Activated CD8-positive, alpha-beta memory T cell treated with anti-CD3 and anti-CD28 coated beads for 4 hours (primary cell): ENCODE measurements at places on chromosomes 1 and 21.
A peak's percentile ranks its signal among the peaks of the same experiment; 100 is the strongest.

DNA sequence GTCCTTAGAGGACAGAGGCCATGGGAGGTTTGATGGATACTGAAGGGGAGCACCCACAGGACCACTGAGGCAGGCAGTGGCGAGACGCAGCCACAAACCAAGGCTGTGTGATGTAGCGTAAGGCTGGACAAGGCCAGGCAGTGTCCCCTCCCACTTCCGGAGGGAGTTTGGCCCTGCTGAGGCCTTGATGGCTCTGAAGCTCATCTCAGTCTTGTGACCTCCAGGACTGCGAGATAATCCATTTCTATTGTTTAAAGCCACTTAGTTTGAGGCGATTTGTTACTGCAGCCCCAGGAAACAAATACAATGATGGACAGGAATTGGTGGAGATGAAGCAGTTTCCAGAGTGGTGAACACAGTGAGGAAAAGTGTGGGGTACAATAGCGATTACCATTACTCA lies 15.3 kb downstream of the PIGP start:
- no peak for DNase-seq

GRCh38 chr1:43171312-43171875 lies 696 bp downstream of the EBNA1BP2 start:
- DNase-seq: no peak

GRCh38 chr1:243663651-243664050 lies 186.4 kb downstream of the AKT3 start:
- no peak for DNase-seq

GRCh38 chr1:106910798-106911197 lies 145.7 kb upstream of the PRMT6 start:
- DNase-seq: no peak

DNA sequence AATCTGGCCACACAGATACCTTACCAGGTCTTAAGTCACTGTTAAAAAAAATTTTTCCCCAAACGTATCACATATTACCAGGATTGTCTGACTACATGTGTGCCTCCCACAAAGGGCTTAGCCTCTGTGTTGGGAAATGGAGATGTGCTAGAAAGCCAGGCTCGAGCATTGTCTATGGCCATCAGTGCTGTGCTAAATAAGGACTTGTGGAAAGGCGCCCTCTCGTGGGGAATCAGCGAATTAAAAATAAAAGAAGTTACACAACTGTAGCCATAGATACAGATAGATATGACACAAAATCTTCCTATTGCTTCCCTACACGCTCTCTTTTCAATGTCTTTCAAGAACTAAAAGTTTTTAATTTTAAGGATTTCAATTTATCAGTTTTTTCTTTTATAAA lies 47.5 kb upstream of the CRNN start:
- peak; percentile 38 for DNase-seq

DNA sequence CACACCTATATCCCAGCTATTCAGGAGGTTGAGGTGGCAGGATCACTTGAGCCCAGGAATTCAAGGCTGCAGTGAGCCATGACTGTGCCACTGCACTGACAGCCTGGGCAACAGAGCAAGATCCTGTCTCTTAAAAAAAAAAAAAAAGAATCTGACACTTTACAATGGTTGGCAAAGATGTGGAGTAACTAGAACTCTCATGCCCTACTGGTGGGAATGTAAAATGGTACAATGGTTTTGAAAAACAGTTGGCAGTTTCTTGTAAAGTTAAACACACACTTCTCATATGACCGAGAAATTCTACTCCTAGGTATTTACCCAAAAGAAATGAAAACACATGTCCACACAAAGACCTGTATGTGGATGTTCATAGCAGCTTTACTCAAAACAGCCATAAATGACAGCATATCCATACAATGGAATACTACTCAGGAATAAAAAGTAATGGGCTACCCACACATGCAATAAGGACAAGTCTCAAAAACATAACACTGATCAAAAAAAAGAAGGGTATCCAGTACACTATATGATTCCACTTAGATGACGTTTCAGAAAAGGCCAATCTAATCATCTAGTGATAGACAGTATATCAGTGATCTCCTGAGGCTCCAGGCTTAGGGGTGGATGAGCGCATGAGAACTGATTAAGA lies 58.1 kb downstream of the HLCS start:
- DNase-seq: no peak

DNA sequence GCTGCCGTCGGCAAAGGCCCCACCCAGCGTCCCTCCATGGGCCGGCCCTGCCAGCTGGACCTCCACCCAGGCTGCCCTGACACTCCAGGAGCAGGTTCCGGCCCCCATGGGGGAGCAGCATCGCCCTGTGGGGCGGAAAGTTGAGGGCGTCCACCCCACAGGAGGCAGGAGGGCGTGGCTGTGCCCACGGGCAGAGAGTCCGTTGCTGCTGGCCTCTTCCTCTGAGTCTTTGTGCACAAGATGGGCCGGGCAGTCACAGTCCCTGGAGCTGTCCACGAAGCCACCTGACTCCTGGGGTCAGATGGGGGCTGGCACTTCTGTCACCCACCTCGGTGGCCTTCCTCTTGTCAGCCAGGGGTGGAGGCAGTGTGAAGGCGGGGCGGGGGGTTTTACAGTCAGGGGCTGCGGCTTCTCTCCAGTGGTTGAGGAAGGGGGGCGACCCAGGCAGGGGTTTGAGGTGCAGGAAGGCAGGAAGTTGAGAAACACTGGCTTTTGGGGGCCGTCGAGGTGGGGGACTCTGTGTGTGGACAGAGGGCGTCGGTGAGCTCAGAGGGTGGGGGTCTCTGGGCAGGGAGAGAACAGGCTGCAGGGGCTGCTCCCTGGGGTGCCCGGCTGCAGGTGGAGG lies 67.2 kb upstream of the TTC34 start:
- DNase-seq: no peak

GRCh38 chr21:37263827-37264600 lies 3.1 kb downstream of the VPS26C start:
- no peak for DNase-seq

- DNase-seq: no peak
These were observed 19.7 kb upstream of the KCNC4 start for GRCh38 chr1:110190282-110190929.

DNA sequence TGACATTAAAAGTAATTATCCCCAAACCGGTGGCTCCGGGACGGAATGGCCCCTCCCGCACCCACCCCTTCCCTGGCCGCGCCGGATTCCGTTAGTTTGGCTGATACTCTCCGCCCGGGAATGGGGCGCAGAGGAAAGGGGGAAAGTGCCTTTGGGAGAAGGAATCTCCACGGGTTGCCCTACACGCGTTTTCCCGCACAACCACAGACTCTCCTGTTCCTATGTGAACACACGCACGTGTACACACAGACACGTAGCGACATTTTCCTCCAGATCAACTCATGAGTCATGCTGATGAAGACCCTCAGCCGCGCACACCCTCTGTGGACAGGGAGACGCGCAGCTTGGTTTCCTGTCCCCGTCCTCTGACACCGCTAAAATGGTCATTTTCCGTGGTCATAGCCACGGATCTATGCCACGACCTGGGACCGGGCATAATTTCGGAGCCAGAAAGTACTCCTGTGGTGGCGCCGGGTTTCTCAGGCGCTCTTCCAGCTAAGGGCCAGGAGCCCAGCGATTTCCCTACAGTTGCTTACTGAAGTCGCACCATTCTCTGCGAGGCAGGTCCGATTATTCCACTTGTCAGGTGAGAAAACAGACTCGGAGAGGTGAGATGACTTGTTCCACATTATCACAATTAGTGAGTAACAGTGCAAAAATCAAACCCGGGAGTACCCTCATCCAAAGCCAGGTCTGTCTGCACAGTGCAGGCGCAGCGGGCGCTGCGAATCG lies 4.0 kb upstream of the DMRTA2 start:
- DNase-seq: no peak

- DNase-seq: no peak
These were observed 57.2 kb downstream of the TNN start for GRCh38 chr1:175124861-175125260.

DNA sequence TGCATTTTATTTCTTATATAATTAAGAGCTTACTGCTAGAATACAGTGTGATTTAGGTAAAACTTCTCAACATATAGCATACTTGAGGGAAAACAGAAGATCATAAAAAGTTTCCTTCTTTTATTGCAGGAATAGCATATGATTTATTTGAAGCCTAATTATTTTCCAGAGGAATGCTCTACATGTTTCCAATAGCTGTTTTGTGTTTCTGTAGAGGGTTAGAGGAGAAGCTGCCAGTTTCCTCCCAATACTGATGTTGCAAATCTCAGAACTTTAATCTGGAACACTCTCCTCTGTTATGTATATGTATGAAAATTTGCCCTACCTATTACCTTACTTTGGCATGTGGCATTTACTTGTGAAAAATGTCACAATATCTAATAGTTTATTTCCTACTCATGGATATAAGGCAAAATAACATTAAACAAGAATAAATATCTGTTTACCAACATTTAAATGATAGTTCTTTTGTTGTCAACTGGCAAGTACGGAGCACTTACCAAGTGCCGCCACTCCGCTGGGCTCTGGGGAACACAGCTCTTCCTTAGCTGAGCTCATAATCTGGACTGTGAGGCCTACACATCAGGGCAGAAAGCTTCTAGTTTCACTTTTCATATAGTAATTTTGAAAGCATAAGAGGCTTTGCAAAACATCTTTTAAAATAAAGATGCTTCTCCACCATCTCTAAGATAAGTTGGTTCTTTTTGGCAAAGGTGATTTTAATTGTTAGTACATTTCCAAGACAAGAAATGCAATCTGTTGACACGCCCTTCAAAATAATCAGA lies 239.8 kb upstream of the C1orf105 start:
- DNase-seq: no peak

DNA sequence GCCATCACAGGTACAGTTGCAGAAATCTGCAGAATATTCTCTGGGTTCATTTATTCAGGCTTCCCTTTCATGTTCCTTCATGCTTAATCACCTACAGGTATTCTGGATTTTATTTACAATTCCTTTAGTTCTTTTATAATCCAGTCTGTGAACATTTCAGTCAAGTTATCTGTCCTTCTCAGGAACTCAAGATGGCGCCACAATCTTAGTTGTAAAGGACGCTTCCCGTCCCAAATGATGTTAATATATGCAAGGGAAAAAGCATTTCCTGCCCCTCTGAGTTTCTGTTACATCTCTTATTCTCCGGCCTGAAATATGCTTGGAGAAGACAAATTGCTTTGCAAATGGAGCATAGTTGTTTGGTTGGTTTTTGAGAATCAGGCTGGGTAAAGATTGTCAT lies 19.3 kb downstream of the F3 start:
- DNase-seq: no peak

GRCh38 chr1:48236716-48237470 lies 14.4 kb downstream of the SLC5A9 start:
- no peak for DNase-seq

DNA sequence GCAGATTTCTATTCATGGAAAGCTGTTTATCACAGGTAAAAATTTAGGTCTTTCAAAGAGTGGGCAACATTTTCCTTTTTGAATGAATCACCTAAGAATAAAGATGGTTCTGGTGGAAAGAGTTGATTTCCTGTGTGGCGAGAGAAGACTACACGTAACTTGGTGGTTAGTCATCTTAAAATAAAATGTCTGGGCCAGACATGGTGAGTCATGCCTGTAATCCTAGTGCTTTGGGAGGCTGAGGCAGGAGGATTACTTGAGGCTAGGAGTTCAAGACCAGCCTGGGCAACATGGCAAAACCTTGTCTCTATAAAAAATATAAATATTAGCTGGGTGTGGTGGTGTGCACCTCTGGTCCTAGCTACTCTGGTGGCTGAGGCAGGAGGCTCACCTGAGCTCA lies 65.7 kb downstream of the DISP1 start:
- DNase-seq: no peak

- no peak for DNase-seq
These were observed 117.1 kb upstream of the COL6A1 start for GRCh38 chr21:45864436-45864835.

DNA sequence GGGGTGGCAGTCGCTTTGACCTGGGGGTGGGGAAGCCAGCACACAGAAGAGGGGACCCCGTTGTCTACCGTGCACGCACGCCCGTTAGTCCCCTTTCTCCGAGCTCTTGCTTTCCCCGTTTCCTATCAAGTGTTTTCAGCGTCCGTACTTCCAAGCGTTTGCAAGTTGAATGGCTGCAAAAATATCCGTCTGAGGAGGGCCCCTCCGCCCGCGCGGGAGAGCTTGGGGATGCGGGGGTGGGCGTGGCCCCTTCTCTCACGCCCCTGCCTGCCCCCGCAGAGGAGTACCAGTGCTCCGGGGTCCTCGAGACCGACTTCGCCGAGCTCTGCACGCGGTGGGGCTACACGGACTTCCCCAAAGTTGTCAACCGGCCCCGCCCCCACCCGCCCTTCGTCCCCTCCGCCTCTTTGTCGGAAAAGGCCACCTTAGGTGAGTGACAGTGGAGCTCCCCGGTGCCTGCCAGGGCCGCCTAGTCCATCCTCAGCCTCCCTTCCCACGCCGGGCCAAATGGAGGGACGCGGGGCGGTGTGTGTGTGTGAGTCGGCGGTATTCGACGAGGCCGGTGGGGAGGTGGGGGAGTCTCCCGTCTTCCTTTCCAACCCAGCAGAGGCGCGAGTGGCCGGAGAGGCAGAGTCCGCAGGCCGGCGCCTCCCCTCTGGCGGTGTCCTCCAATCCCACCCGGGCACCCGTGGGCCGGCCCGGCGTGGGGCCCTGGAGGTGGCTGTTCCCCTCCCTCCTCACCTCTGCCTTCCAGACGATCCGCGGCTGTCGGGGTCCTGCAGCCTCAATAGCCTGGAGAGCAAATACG lies 3.4 kb downstream of the LRRC71 start:
- no peak for DNase-seq

GRCh38 chr1:119773711-119774241 lies 5.1 kb upstream of the HMGCS2 start:
- DNase-seq: no peak

DNA sequence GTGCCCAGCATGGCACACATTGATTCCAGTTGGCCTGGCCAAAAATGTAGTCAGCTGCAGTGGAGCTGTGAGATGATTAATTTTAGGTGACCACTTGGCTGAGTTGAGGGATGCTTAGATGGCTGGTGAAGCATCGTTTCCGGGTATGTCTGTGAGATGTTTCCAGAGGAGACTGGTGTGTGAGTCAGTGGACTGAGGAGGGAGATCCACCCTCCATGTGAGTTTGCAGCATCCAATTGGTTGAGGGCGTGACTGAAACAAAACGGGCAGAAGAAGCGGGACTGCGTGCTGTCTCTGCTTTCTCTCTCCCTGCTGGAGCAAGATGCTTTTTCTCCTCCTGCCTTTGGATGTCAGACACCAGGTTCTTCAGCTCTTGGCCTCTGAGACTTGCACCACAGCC lies 68.2 kb upstream of the DSCAM start:
- no peak for DNase-seq

- no peak for DNase-seq
These were observed 91.9 kb downstream of the PCBP3 start for GRCh38 chr21:45735259-45736000.

- no peak for DNase-seq
These were observed 8.1 kb downstream of the AKNAD1 start for GRCh38 chr1:108848806-108849205.

DNA sequence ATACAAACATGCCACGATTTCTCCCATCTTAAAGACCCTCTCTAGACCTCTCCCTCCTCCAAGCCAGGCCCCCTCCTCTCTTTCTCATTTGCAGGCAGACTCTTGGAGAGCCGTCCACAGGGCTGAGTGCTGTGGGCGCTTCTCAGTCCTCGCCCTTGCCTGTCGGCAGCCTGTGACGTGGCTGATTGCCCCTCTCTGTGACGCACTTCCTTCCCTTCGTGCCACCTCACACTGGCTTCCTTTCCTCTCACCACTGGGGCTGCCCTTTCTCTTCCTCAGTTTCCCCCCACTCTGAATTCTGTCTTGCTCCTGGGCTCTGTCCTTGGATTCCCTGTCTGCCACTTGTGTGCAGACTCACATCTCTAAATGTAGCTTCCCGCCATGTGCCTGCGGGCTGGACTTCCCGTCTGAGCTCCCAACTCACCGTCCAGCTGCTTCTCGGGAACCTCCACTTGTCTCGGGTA lies 227.2 kb downstream of the CAMTA1 start:
- DNase-seq: no peak
